ENCODE measurements at places on chromosomes 1 and 21. TPM values are rescaled to one million over a fixed set of nuclear protein-coding genes. Genes with fewer than 3 reads are reported as not detected.
A peak's percentile ranks its signal among the peaks of the same experiment; 100 is the strongest.

GRCh38 chr1:193905288-193906085 is 719.1 kb upstream of the B3GALT2 start:
- no peaks in the 10 kb centered on the region for H3K36me3 ChIP-seq
- no peaks in the 10 kb centered on the region for H3K4me1 ChIP-seq
- DNase-seq = no peak
- H3K27me3 ChIP-seq = no peaks in the 10 kb centered on the region
- no peak overlapping the region for H3K27ac ChIP-seq
- H3K4me3 ChIP-seq = no peak overlapping the region

Gene VASH2
- total RNA-seq = 0.10 TPM

GRCh38 chr1:159653201-159653600 is 61.2 kb downstream of the CRP start:
- no peaks in the 10 kb centered on the region for H3K36me3 ChIP-seq
- H3K27me3 ChIP-seq = peaks cover 3% of the 10 kb centered on the region
- H3K27ac ChIP-seq = no peak overlapping the region
- no peaks in the 10 kb centered on the region for H3K4me1 ChIP-seq

Gene DEPDC1
- 11.3 TPM for total RNA-seq

- H3K4me3 ChIP-seq = no peak overlapping the region
- no peaks in the 10 kb centered on the region for H3K27me3 ChIP-seq
- H3K36me3 ChIP-seq = peaks cover 5% of the 10 kb centered on the region
- DNase-seq = no peak
- no peak overlapping the region for H3K27ac ChIP-seq
Measured at GRCh38 chr1:206518206-206518605, 10.9 kb downstream of the RASSF5 start.

Gene CDC20
- 82.9 TPM for total RNA-seq

DNA sequence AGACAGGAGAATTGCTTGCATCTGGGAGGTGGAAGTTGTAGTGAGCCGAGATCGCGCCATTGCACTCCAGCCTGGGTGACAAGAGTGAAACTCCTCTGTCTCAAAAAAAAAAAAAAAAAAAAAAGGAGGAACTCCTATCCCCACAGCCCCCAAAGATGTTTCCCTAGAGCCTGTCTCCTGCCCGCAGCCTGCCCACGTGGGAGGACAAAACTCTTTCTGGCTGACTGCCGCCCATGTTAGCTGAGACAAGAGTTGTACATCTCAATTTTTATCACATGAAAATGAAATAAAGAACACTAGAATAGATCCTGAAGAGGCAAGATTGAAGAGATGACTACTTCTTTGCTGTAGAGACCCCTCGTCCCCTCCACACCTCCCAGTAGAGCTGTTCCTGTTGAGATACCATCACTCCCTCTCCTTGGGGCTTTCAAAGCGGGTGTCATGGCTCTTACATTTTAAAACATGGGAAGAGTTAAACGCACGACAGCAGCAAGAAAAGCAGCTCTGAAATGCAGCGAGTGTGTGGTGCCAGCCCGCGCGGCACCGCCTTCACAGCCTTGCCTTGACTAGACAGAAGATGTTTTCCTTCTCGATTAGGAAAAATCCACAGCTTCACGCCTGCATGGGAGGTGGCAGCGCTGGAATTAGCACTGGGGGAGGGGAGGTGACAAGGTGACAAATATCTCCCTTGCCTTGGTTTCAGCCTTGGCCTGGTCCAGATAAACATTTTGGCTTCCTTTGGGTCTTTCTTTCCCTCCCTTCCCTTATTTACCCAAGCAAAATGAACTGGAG is 253.4 kb upstream of the CSF3R start:
- no peak for DNase-seq
- H3K27ac ChIP-seq = no peak overlapping the region
- peaks cover 20% of the 10 kb centered on the region for H3K27me3 ChIP-seq
- H3K4me3 ChIP-seq = no peak overlapping the region
- H3K36me3 ChIP-seq = no peaks in the 10 kb centered on the region

DNA sequence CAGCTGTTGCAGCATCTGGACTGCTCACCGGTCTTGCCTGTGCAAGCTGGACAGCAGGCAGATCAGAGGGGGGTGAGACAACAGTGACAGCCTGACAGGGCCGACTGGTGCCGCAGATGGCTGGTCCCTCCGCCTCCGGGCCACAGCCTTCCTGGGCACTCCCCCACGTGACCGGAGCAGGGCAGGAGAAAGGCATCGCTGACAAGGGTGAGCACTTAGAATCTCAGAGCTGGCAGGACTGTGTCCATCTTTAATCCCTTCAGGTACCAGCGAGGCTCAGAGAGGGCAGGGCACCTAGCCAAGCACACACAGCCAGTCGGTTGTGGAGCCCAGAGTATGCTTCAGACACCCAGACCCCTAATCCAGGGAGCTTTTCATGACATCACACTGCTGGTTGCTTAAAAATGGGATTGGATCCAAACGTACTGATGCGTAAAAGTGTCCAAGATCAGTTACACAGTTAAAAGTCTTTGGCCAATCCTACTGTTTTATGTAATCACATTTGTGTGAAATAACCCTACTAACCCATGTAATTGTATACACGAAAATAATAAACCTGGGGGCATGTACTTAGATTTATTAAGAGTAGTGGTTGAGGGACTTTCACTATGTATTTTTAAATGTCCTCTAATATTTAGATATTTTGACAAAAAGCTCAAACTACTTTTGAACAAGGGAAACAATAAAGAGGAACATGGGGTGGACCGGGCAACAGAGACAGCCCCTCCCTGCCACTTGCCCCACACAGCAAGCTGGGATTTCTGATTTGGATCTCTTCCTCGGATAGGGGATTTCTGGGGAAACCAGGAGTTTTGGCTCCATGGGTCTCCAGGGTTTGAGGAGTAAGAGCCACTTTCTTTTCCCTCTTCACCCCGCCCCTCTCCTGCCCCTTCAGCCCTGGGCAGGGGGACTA is 758 bp upstream of the CNTN2 start:
- no peak overlapping the region for H3K27ac ChIP-seq
- H3K36me3 ChIP-seq = no peaks in the 10 kb centered on the region
- H3K4me3 ChIP-seq = no peak overlapping the region
- peaks cover 46% of the 10 kb centered on the region for H3K27me3 ChIP-seq
- no peaks in the 10 kb centered on the region for H3K4me1 ChIP-seq
- DNase-seq = no peak

GRCh38 chr1:109282497-109282951 is 421 bp downstream of the PSRC1 start:
- DNase-seq = no peak
- peaks cover 2% of the 10 kb centered on the region for H3K36me3 ChIP-seq
- H3K4me3 ChIP-seq = peak overlapping the region; percentile 97
- H3K4me1 ChIP-seq = peaks cover 35% of the 10 kb centered on the region
- H3K27ac ChIP-seq = no peak overlapping the region

DNA sequence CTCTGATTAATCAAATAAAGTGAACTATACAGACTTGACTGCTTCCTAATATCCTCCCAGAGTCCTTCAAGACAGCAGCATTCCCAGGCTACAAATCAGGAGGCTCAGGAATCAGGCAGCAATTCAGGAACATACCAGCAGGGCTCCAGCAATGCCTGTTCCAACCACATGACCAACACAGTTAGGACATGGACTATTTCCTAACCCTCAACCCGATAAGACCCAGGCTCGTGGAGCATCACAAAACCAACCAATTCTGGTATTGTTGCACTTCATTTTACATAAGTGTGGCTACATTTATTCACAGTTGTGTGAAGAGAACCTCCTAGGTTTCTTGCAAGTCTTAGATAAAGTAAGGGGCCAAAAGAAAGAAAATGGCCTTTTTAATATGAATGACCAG is 546.2 kb upstream of the ADGRL2 start:
- H3K4me3 ChIP-seq = no peak overlapping the region
- H3K27ac ChIP-seq = no peak overlapping the region
- DNase-seq = no peak
- no peaks in the 10 kb centered on the region for H3K4me1 ChIP-seq
